Caudate nucleus (tissue), 63 donors: ENCODE measurements at places on chromosomes 2 and 18.
A peak's percentile ranks its signal among the peaks of the same experiment; 100 is the strongest.

DNA sequence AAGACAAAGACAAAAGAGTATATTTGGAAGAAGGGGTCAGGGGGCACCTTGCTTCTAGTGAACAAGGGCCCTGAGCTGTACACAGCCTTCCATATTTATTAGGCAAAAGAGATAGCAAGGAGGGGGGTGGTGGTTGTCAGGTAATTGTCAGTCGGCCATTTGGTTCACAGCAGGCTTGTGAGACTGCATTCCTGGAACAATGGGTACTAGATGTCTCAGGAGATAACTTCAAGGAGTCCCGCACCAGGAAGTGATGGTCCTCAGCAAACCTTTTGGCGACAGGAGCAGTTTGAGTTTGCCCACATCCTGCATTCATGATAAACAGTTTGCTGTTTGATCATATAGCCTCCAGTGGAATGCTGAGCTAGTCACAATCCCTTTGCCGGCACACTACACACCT is 376.4 kb upstream of the RAB12 start:
- DNase-seq = no peak

GRCh38 chr2:120598416-120598815 is 137.3 kb upstream of the GLI2 start:
- DNase-seq = no peak

- DNase-seq = no peak
Measured at GRCh38 chr2:187150670-187151069, 297.4 kb downstream of the CALCRL start.

DNA sequence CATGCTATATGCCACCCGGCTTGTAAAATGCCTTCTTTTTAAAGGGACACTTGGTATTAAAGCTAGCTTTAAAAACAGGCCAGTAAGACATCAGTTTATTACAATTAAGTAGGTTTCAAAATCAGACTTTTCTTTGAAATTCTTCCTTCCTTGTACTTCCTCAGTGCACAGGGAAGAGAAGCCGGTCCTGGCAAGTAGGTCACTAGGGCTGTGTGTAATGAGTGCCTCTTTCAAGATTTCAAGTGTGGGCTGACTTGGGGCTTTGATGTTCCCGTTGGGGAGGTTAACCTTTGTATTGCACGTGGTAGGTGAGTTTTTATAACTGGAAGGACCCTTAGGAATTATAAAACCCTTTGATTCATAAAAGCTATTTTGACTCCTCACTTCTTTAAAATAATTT is 566.4 kb upstream of the ID2 start:
- DNase-seq = no peak

- DNase-seq = no peak
Measured at GRCh38 chr2:196487417-196487816, 152.1 kb upstream of the CCDC150 start.

DNA sequence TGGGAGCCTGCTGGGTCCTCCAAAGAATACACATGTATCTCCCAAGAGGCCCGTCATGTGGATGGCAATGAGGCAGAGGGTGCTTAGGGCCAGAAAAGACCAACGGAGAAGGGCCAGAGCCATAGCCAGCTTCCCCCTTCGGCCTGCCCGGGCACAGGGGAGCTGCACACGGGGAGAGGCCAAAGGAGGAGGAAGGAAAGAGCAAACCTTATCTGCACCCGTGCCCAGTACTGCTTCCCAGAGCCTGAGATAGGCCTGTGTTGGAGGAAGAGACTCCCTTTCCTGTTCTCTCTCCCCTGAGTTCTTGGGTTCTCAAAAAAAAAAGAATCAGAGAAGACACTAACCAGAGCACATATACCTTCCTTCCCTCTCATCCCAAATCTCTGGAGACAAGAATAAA is 250.3 kb downstream of the ANAPC1 start:
- no peak for DNase-seq

DNA sequence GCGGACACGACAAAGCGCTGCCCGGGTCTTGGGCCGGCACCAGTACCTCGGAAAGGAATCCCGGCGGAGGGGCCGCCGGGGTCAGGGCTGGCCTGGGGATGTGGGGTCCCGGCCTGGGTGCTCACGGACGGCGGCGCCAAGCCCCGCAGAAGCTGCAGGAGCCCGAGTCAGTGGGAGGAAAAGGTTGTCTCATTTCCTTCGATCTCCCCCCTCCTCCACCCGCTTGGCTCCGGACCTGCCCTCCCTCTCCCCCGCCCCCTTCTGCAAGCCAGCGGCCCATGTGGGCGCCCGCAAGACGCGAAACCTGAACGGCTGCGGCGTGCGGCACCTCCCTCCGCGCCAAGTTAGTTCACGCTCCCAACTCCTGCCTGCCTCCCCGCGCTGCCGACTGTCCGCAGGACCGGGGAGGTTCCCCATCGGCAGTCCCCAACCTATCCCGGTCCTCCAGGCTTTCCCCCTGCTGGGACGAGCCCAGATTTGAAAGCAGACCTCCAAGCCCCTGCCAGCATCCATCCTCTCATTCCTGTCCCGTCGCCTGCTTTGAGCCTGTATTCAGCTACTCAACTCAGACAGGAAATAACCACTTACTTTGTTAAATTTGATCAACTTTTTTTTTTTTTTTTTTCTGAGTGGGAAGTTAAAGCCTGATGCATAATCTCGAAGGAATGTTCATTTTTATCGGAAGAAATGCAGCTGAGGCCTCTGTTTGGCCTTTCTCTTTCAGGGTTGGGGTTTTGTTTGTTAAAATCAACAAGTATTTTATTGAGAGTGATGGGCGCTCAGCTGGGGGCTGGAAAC is at the start of gene EVA1A:
TSS of gene EVA1A (minus strand) at position 172 of the 798 bp plus-strand sequence. CDS start 42,799 bp downstream, outside the sequence.
- DNase-seq = no peak

GRCh38 chr2:201358684-201359083 is 1.5 kb upstream of the FLACC1 start:
- DNase-seq = peak; percentile 69

- DNase-seq = no peak
Measured at GRCh38 chr18:26181343-26181826, 44.9 kb upstream of the TAF4B start.

- DNase-seq = no peak
Measured at GRCh38 chr2:188444106-188444835, 152.6 kb downstream of the GULP1 start.

DNA sequence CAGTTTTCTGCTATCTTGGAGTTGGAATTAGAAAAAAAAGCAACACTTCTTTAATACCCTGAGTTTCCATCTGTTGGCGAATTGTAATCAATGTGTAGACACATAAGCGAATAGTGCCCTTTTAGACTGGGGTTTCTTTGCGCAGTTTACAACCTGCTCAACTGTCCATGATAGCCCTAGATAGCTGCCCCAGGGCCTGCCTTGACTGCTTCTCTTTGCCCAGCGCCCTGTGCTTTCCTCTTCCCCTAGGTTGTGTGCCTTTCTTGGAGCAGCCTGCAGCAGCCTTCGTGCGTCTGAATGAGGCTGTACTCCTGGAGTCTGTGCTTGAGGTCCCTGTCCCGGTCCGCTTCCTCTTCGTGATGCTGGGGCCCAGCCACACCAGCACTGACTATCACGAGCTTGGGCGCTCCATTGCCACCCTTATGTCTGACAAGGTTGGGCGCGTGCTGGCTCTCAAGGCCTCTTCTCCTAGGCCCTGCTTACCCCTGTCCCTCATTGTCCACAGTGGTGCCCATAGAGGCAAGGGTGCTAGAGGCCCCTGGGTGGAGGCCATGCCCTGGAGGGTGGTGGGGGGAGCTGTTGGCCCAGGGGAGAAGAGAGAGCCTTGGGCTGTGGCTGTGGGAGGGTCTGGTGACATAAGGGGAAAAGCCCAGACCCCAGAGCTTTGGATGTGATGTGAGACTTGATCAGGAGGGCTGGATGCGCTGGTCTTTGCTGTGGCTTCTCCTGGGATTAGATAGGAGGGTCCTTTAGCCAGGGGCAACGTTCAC is 6.9 kb downstream of the SLC4A3 start:
- no peak for DNase-seq

DNA sequence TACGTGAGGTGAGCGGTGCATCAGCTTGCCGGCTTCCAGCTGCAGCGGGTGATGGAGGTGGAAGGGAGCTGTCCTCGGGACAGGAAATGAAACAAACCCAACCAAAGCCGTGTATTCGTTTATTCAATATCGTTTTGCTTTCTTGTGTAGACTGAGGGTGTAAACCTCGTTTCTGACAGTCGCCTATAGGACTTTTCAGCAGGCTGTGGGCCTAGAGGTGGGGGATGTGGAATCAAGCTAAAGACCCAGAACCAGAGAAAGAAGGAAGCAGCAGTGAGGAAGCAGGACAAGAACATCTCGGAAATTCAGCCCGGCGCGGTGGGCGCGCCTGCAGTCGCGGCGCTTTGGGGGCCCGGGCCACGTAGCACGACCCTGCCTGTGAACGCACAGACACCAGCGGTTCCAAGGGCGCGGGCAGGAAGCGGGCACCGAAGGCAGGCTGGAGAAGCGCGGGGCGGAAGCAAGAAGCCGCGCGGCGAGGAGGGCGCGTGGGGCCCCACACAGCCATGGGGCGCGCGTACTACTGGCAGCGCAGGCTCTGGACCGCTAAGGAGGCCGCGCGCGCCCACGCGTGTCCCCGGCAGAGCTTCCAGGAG is 755 bp upstream of the ATP9B start:
- no peak for DNase-seq

DNA sequence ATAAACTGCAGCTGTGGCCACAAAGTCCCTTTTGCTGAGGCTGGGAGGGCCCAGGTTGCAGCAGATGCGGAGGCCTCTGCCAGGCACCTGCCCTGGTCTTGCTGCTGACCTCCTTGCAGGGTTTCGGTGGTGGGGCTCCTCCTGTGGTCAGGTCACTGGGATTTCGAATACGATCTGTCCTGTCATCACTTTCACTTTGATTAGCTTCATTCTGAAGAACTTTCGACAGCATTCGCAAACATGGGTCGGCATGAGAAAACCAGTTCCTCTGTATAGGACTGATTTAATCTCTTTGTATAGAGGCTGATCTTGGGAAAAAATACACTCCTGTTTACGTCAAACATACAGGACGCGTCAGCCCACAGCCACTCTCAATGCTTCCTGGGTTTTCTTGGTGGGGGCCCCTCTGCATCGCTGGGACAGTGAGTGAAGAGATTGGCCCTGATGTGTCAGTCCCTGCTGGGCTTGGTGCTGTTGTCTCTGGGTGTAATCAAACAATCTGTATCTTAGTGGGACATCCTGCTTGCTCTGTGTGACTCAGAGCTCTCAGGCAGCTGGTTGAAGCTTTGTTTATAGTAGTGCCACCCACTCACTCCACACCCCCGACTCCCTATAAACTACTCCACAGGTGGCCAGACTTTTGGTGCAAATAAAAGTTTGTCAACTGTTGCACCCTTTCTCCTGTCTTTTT is 209.4 kb upstream of the CXCR4 start:
- no peak for DNase-seq

DNA sequence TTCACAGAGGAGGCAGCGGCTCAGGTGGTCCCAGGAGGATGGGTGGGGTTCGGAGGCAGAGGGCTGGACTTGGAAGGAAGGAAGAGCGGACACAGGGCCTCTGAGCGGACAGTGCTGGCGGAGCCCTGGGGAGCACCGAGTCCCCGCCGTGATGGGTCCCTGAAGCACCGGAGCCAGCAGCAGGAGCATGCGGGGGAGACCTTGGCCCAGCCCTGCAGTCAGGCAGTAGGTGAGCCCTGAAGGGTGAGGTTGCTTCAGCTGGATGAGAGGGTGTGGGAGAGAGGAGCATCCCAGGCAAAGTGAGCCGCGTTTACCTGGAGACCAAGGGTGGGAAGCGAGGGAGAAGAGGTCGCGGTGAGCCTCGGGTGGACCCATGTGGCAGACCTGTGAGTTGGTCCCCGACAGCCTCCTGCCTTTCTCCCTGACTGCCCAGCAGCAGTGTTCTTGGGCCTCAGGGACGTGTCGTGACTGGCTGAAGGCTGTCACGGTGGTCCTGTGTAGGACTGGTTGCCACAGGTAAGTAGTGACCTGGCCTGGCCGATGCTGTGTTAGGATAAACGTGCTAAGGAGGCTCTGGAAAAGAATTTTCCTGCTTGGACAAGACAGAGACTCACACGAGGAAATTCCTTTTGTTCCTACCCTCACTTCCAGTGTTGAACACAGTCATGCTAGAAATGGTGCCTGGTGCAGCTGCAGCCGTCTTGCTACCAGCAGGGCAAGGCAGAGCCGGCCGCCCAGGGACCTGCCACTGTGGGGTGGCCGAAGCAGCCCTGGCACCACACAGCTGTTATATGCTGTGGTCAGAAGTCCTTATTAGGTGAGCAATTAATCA is 73.0 kb downstream of the RRM2 start:
- no peak for DNase-seq
